ENCODE measurements at places on chromosomes 5 and 9. TPM values are rescaled to one million over a fixed set of nuclear protein-coding genes. Genes with fewer than 3 reads are reported as not detected.

Gene ADAMTS13
- total RNA-seq = 3.3 TPM

Gene OR13C5
- not detected for total RNA-seq

Gene SLC25A2
- total RNA-seq = not detected

Gene SLC2A6
- total RNA-seq = 4.3 TPM

Gene BRIX1
- total RNA-seq = 15.2 TPM

Gene CD74
- total RNA-seq = 0.94 TPM

Gene PCDHGC3
- total RNA-seq = 55.5 TPM
